Activated CD8-positive, alpha-beta T cell treated with anti-CD3 and anti-CD28 coated beads, Interleukin-2, amount 10 ng/mL, durations not matched to agents 7 days and 5 days (primary cell): ENCODE measurements at places on chromosomes 3 and 15.
A peak's percentile ranks its signal among the peaks of the same experiment; 100 is the strongest.

DNA sequence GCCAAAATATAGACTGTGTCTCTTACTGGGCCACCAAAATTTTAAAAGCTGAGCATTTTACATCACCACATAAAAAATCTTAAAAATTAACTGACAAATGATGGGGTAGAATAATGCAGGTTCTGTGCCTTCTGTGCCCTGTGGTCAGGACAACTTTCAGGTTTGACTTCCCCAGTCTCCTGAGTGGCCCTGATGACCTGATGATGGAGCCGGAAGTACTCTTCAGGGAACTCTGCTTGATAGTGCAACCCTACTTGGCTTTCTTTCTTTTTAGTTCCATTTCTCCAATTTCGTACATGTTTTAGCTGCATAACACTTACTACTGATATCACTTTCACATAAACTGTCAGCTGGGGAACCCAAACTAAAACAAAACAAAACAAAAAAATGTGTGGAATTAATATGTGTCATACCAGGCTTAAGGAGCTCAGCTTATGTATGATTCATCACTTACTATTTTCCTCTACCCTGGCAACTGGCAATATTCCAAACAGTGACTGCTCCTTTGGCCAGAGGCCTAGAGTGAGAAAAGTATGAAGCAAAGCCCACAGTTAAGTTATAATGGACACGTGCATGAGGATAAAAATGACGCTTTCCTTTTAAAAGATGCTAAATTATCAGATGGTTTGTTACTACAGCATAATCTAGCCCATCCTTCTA lies 194.3 kb downstream of the BCHE start:
- DNase-seq, result no peak

GRCh38 chr3:145294572-145294971 lies 866.4 kb downstream of the PLOD2 start:
- DNase-seq, result no peak

GRCh38 chr3:130255442-130255841 lies 90.0 kb upstream of the COL6A5 start:
- DNase-seq, result no peak

- no peak for DNase-seq
These were observed 4.7 kb downstream of the TMEM40 start for GRCh38 chr3:12754313-12754712.

- DNase-seq, result no peak
These were observed 437.4 kb downstream of the NR2F2 start for GRCh38 chr15:96767703-96768434.

DNA sequence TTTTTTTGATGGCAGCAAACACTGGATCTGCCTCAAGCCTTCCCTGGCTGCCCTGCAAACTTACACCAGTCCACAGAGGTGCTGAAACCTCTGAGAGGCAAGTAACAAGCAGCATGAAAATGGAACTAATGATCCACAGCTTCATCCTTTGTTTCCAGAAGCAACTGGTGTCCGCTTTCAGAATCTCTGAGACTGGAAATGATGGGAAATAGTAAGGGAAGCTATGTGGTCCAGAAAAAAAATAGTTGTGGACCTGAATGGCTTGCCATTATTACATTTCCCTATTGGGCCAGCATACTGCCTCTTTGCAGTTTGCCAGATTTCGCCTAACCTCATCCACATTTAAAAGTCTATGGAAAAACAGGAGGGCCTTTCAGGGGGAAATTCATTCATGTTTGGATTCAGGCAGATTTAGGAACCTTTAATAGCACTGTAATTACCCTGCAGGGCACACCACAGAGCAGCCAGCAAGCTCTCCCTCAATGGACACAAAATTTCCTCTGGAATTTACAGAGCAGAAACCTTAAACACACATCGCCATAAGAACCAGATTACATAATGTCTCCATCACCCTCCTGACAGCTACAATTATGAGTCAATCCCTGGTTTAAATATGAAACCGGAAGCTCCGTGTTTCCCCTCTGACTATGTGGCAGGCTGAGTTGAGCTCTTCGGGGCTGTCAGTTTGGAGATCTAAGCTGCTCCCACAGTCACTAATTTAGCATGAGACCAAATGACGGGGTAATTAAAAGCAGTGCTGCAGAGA lies 134.4 kb downstream of the TMCO5A start:
- DNase-seq, result peak; percentile 62

DNA sequence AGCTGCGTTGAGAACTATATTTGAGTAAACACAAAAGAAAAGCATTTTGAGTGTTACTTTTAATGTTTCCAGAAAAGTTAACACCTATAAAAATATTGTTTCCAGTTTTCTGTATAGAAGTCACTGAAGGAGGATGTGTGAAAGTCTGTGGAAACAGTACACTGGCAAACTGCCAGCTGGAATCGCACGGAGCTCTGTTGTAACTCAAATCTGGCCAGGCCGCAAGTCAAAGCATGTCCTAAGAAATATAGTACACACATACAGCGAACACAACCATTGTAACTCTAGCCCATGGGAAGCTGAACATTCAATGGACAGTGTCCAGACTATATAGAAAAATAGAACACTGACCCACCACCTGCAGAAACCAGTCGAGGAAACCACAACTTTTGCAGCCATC lies 657.2 kb downstream of the FHIT start:
- no peak for DNase-seq

- no peak for DNase-seq
These were observed 753 bp downstream of the FURIN start for GRCh38 chr15:90869140-90869541.

- DNase-seq, result no peak
These were observed 8.1 kb downstream of the RAD18 start for GRCh38 chr3:8954938-8955763.

DNA sequence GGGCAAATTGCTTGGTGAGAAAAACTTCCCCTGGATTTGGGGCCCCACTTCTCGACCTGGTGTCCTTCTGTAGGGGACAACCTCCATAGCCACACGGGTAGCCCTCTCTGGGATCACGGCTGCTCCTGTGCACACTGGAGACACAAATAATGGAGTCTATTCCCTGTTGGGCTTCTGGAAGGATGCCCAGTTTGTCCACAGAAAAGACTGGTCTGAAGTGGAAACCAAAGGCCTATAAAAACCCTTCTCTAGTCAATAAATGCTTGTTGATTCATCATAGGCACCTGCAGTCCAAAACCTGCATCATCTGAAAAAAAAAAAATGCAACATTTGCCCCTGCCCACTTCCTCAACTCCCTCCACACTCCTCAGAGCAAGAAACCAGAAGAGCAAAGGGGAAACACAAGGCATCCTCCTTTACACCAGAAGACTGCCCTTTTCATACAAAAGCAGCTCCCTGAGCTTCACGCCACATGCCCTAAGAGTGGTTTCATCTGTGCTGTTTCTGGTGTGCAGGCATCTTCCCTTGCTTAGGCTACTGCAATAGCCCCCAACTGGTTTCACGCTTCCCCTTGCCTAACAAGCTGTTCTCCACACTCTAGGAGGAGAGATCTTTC lies 36.3 kb downstream of the SRGAP3 start:
- DNase-seq, result no peak

- DNase-seq, result no peak
These were observed 110.9 kb upstream of the LYSMD4 start for GRCh38 chr15:99844150-99844549.

DNA sequence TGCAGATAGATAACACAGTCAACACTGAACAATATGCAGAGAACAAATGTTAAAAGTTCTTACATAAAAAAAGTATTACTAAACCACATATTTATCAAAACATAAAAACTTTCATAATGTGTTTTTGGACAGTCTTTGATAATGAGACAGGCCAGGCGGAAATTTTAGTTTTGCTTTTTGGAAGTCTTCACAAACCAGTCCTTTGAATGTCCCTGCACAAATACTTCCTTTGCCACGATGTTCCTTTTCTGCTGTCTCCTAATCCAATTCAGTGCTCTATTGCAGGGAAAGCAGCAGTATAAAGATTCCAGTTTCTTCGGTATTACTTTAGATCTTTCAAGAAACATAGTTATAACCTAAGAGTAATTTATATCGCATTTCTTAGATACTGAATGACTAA lies 135.9 kb downstream of the TBL1XR1 start:
- no peak for DNase-seq

- no peak for DNase-seq
These were observed 285 bp downstream of the NMB start for GRCh38 chr15:84657748-84658079.

DNA sequence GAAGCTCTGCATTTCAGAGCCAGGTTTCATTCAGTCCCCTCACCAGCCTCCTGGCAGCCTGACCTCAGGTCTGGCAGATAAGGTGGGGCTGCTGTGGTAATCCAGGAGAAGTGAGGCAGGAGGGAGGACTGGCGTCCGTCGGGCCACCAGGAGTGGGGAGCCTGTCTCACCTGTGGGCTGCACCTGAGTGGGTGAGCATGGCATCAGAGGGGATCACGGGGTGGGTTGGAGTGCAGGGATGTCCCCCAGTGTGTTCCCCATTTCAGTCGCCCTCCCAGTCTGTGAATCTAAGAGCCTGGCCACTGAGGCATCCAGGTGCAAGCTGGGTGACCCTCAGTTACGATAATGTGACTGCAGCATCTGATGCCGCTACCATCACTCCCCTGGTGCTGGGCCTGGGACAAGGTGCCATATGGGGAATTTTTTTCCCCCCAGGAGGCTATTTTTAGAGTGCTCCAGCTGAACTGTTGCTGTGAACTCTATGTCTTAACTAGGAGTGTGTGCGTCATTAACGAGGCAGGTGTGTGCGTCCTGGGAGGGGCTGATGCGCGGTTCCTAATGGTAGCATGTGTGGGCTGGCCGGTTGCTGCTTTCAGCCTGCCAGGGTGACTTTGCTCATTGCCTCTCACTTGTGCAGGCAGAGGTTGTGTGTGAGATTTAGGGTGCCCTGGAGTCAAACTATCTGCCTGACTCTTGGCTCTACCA lies 165.2 kb downstream of the SLCO3A1 start:
- no peak for DNase-seq

GRCh38 chr15:89679212-89679611 lies at the start of gene PLIN1:
Gene PLIN1 (minus strand): TSS chr15:89679367. CDS start chr15:89677489, 1,878 bp downstream.
- no peak for DNase-seq

DNA sequence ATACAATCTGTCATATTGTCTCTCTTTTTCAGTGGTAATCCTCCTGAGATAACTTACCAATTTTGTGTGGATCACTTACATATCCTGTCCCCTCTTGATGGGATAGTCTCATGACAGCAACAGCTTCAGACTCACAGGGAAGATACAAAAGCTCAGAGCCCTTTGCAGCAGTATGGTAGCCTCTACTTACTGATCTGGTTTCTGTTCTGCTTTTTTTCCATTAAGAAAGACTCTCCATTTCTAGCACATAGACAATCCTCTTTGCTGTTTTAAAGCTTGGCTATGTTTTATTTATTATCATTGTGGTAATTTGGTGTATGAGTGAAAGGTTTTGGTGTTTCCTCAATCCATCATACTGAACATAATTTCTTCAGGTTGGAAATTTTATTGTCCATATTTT lies 25.4 kb upstream of the SOX14 start:
- DNase-seq, result no peak

DNA sequence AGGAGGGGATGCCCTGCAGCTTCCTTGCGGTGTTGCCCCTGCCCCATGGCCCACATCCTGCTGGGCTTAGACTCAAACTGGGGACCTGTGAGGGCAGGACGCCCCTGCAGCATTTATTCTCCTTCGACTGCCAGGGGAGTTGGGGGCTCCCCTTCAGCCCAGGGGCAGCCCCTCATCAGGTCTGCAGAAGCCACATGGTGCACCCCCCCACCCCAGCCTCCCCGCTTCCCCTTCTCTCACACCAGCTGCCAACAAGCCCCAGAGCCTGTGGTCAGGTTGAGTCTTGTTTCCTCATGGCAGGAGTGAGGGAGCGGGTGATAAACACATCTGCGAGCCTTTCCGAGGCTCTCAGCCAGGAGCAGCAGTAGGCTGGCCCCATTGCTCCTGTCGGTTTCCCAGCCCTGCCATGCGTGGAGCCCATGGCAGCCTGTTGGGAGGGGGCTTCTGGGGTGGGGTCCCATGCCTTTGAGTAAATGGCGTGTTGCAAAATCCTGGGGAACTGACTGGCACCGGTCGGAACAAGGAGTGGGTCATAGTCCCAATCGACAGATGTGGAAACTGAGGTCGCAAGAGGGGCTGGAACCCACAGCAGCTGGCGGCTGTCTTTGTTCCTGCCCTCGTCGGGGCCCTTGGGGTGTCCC lies 27.8 kb downstream of the WNT7A start:
- no peak for DNase-seq
